Stimulated activated CD4-positive, alpha-beta T cell treated with anti-CD3 and anti-CD28 coated beads, TNF-alpha, amount 100 ng/mL, for 4 hours (primary cell): ENCODE measurements at places on chromosomes 16 and 17.

- DNase-seq = no peak
These were observed 16.6 kb downstream of the SPIRE2 start for GRCh38 chr16:89844739-89845339.

GRCh38 chr17:63151941-63152523, 186.0 kb downstream of the TANC2 start:
- DNase-seq = no peak

DNA sequence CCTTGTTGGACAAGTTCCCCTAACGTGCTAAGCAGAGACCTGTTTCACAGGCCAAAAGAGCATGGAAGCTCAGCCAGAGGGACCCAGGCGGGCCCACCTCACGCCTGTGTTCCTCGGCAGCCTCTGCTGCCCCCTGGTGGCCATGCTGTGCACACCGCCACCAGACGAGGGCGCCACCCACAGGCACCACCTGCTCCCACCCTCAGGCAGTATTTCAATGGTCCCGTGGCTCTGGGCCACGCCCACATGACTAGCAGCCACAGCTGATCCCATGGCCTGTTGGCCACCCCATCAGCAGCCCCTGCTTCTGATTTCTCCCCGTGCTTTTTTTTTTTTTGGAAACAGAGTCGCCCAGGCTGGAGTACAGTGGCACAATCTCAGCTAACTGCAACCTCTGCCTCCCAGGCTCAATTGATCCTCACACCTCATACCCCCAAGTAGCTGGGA, 18.9 kb downstream of the MPG start:
- DNase-seq = peak; percentile 72

GRCh38 chr17:68577497-68577821, 23.7 kb downstream of the FAM20A start:
- DNase-seq = no peak
